ENCODE measurements at places on chromosomes 4 and X.

GRCh38 chr4:74933562-74934015 lies 673 bp downstream of the PARM1 start:
- no peak for DNase-seq

GRCh38 chrX:135522878-135523693 lies 2.6 kb downstream of the INTS6L start:
- DNase-seq, result no peak

DNA sequence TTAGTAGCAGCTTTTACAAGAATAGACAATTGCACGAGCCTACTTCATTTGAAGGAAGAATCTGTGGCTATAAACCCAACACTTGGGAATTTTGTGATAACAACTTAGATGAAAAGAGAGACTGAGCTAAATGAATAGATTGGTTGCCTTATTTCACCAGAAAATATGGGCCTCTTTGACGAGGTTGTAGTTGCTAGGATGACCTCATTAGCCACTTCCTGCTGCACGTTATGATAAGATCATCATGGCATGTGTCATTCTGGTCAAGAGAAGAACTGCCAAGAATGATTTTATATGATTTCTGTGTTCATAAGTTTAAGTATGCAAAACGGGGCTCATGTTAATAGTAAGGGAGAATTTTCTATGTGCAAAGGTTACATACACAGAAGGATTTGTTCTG lies 321.9 kb upstream of the GIMD1 start:
- no peak for DNase-seq

DNA sequence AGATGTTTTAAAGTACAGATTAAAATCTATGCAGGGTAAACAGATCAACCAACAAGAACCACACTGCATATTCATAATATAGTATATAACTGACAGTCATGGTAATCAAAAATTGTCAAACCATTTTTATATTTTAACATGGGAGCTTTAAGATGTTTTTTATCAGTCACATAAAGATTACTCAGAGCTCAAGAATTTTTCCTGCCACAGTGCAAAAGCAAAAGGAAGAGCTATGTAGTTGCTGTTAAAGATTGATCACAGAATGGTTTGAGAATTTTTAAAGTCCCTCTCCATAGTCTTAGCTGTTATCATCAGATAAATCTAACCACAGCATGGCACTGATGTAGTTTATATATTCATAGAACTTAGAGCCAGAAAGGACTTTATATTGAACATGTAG lies 8.5 kb downstream of the RAB9B start:
- DNase-seq, result no peak

DNA sequence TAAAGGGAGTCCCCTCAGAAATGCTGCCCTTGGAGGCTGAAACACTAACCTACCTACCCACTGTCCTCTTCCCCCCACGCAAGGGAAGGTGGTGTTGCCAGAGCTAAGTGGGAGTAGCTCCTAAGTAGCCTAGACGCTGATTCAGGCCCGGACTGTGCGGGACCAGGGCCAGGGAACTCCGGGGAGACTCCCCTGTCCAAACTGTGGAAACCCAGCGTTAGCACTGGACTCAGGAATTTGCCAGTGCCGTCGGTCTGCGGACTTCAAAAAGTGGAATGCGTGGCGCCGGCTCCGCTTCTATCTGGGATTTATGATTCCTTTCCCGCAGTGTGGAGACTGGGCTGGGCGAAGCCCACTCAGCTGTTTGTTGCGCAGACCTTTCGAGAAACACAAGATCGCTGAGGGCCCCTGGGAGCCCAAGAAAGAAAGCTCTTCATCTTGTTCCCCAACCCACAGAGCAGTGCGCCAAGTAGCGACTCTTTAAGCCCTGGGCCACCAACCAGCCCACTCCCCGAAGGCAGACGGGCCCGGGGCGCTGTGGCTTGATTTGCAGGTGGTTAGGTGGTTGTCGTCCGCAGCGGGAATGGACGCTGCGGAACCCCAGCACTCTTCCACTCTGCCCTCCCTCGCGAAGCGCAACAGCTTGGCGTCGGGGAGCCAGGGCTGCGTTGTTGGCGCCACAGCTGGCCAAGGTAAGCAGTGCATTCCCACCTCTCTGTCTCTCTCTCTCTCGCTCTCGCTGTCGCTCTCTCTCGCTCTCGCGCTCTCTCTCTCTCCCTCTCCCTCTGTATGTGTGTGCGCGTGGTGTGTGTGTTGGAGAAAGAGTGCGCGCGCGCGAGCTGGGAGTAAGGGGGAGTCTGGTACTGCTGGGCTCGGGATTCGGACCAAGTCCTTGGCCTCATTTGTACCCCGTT lies 2.0 kb downstream of the TMEM255A start:
- peak; percentile 55 for DNase-seq

DNA sequence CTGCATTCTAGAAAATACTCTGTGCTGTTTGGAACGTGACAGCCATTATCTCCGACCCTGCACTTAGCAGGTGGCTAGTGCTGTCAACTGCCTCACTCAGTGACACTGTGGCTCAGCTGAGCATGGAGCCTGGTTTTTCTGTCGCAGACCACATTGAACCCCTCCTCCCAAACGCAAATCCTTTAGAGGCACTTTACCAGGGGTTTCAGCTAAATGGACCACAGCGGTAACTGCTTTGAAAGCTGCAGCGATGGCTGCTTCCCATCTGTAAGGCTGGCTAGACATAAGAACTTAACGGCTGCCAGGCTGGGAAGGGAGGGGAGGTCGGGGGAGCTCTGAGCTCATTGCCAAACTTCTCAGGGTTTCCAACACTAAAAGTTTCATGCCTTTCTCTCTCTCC lies 8.1 kb downstream of the SLC34A2 start:
- DNase-seq, result no peak

DNA sequence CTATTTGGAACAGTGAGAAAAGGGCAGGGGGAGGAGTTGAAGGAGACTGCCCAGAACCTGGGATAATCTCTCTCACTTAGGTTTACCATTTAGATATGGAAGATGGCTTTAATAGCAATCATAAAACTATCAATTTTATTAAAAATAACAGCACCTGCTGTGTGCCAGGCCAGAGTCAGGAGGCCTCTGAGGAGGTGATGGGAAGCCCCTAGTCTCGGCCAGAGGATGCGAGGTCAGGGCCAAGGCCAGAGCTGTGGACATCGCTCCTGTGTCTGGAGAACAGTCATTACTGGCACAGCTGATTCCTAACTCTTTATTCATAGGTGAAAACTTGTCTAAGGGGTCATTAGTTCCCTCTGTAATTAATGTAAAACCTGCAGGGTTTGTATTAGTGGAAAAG lies 4.2 kb upstream of the IQSEC2 start:
- no peak for DNase-seq

- no peak for DNase-seq
Measured at GRCh38 chr4:91758487-91758886, 545.3 kb upstream of the GRID2 start.

DNA sequence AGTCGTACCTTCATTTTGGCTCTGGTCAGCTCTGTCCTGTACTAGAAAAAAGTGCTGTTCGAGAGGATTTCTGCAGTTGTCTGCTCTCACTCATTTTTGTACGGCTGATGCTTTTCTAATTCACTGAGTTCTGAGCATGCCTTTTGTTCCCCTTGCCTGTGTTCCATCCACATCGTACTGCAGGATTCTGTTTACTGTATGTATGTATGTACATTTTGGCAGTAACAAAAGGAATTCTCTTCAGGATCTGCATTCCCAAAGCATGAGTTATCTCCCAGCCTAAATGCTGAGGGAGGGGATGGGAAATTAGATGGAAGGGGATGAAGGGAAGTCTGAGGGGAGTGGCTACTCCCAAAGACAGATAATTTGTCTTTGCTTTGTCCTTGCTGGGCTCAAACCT lies 87.6 kb downstream of the GBA3 start:
- DNase-seq, result no peak

GRCh38 chr4:99724067-99724466 lies 66.4 kb upstream of the C4orf54 start:
- DNase-seq, result no peak

- no peak for DNase-seq
Measured at GRCh38 chr4:147360301-147360700, 120.6 kb upstream of the EDNRA start.

- DNase-seq, result no peak
Measured at GRCh38 chr4:137370206-137370633, 162.1 kb downstream of the PCDH18 start.
